ENCODE measurements at places on chromosomes 3 and 15.

GRCh38 chr3:132593241-132593946 is 3.7 kb upstream of the ACKR4 start:
- DNase-seq: no peak

DNA sequence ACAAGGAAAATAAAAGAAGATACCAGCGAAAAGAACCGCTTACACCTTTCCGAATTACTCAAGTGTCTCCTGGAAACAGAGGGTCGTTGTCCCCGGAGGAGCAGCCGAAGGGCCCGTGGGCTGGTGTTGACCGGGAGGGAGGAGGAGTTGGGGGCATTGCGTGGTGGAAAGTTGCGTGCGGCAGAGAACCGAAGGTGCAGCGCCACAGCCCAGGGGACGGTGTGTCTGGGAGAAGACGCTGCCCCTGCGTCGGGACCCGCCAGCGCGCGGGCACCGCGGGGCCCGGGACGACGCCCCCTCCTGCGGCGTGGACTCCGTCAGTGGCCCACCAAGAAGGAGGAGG is 325 bp downstream of the ALCAM start:
- DNase-seq: no peak

DNA sequence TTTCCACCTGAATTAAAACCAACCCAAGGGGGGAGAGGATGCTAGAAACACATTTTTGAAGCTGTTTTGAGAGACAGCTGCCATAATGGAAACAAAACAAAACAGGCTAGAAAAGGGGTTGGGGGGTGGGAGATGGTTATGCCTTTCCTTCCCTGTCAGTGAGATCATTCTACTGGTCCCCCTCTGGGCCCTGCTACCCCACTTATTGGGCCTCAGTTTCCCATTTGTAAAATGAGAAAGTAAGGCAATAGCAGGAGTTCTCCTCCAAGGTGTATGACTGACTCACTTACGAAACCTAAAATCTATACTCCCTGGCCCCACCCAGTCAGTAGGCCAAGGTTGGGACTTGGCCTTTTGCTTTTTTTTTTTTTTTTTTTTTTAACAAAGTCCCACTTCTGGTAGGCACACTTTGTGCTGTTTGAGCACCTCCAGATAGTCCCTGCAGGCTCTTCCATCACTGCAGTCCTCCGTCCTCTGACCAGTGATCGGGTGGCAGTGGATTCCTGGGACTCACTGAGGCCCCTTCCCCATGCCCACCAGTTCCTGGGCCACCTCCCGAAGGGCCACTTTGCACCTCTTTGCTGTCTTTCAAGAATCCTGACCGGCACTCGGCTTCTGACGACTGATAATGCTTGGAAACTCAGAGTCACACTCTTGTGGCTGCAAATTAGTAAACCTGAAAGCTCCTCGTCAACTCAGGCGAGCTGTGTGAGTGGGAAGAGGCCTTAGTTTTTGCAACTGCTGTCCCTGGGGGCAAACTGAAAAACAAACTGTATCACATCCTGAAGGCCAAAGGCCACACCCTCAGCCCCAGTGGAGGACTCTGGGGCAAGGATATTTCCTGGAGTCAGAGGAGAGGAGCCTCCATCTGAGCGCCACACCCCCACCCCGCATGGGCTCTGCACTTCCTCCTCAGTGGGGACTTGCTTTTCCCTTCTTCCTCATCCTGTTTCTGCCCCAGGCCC is 6.7 kb upstream of the PSTPIP1 start:
- DNase-seq: no peak

DNA sequence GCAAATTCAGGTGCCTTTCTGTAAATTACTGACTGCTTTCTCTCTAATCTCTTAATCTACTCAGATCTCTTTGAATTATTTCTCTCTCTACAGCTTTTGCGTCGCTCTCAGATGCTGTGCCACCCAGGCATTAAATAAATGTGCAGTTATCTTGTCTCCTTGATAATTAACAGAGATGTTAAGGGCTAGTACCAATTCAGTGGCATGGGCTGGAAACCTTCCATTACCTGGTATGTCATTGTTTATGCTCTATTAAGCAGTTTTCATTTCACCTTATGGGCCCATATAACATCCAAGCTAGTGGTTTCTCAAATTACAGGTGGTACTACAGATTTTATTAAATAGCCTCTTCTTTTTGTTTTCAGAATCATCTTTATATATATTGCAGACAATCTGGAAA is 66.0 kb downstream of the PEX5L start:
- no peak for DNase-seq

DNA sequence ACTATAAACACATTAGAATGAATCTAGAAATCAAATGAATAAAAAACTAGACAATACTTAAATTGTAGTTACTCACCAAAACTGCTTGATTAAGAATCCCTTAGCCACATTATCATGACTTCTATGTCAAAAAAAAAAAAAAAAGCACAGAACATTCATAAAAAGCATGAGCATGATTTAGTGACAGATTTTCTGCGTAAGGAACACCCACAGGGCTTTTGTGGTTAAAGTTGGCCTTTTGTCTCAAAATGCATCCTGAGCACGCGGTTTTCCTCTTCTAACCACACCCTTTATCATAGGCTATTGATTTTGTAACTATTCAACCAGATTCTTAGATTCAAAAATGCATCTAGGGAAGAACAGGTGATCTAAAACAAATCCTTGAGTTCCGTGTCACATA is 334.0 kb upstream of the NR2F2 start:
- DNase-seq: no peak

DNA sequence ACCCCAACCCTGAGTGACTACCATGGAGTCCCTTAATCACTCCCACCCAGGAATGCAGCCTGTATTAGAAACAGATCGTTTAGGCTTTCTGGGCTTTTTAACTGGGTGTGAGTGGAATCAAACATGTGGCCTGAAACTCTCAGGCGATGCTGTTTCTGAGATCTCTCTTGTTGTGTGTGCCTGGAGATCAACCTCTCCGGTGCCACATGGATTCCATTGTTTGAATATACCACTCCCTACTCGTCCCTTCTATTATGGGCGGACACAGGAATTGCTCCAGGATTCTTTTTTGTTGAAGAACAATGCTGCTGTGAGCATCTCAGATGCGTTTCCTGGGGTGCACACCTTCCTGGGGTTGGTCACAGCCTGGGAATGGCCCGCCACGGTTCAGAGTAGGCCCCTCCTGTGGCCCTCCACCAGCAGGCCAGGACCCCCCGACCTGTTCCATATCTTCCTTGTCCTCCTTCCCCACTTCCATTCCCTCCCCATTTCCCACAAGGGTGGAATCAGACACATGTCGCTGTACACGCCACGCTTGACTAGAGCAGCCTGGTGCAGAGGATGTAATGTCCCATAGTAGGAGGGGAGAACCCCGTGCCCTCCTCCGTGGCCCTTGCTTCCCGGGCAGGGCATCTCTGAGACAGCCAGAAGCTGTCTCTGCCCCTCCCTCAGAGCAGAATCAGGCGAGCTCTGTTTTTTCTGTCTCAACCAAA is 36.4 kb upstream of the PRR23E start:
- DNase-seq: no peak

GRCh38 chr3:164533275-164533674 is 545.0 kb downstream of the SI start:
- no peak for DNase-seq

DNA sequence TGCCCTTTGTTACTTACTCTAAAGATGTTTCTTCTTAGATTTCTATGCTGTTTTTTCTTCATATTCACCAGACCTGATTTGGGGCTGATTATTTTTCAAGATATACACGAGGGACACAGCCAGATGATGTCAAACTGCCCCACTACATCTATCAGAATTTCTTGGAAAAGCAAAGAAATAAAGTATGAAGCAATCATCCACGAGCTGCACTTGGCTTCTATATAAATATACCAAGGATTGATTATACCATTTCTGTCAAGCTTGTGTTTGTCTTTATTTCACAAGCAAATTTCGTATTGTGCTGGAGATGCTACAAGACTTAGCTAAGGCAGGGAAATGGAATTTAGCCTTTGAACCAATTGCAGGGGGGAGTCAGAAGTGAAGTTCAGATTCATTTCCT is 715.1 kb upstream of the NR2F2 start:
- no peak for DNase-seq

GRCh38 chr3:130850044-130850797 is 43.7 kb upstream of the ATP2C1 start:
- peak; percentile 55 for DNase-seq

DNA sequence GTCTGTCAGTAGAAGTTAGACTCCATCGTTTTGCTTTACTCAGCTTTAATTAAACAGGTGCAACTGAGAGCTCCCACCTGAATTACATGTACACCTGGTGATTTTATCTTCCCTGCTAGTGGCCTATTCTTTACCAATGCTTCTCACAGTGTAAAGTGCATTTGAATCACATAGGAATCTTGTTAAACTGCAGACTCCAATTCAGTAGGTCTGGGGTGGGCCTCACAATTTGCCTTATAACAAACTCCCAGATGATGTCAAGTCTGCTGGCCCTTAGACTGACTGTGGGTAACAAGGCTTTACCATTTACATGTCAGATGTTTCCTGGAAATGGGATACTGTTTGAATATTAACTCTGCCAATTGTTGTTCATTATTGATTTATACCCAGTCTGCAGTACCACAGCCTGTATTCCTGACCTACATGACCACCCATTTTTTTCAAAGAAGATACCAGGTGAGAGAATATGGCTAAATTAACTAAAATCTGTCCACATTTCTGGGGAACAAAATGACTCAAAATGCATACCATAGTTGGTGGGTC is 37.2 kb downstream of the CMSS1 start:
- DNase-seq: no peak
